ENCODE measurements at places on chromosomes 5 and 9.

DNA sequence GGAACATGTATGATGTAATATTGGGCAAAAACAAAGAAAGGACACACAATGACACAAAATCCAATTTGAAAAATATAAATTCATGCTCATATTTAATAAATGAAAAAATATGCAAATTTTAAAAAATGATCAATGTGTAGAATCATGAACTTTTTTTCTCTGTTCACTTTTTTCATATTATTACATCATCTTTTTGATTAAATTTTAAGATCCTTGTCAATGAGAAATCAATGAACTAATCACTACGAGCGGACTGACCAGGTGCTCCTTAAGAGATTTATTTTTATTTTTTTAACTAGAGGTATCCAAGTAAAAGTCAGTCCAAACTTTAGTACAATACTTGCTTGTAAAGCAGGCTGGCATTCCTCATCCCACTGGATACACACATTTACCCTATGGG is 174.1 kb downstream of the CDK5RAP2 start:
- no peak for DNase-seq

GRCh38 chr5:135600971-135601381 is 22.2 kb upstream of the CXCL14 start:
- DNase-seq = no peak

GRCh38 chr5:149400304-149400703 is 21.2 kb upstream of the IL17B start:
- no peak for DNase-seq

DNA sequence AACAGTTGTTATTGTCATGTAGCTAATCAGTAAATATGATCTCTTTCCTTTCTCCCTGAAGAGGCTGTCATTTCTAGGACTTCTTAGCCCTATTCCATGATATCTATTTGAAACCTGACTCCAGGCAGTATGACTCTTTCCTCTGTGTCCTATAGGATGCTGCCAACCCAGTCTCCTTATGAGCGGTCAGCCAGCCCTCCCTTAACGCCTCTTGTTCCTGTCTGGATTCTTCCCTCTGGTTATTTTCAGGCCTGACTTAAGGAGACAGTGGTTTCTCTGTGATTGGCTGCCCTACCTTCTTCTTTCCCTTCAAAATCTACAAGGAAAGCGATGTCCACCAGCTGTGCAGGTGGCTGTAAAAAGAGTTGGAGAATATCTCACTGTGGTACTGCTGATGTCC is 19.4 kb upstream of the C5orf63 start:
- DNase-seq = no peak

DNA sequence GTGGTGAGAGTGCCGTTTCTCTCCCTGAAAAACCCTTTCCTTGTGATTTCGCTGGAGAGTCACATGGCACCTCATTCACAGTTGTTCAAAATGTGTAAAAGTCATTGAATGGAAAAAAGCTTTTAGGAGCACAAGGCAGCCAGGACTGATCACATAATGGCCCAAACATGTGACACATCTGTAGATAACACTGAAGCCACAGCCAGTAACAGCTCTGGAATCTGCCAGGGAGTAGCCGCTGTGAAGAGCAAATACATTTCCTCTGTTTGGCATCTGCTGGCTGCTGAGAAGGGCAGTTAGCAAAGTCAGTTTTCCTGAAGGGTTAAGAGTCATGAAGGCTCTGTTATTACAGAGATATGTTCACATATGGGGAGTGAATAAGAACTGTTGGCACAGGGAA is 271.8 kb downstream of the NNT start:
- DNase-seq = no peak

- DNase-seq = no peak
Observed at GRCh38 chr5:175470781-175471180, 7.6 kb upstream of the SFXN1 start.

GRCh38 chr5:149666212-149666852 is 63.8 kb upstream of the PPARGC1B start:
- no peak for DNase-seq

DNA sequence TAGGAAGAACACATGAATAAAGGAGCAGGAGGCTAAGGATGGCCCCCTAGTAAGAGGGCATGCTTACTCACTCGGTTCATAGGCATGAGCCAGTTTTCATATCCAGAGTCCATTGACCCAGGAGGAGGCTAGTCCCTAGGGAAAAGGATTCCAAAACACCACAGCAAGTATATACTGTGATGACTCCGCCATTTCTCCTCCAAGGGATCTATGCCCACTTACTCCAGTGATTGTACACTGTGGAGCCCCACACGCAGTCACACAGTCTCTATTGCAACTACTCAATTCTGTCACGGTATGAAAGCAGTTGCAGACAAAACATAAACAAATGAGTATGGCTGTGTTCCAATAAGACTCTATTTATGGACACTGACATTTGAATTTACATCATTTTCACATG is 117.7 kb upstream of the ALDH1B1 start:
- DNase-seq = no peak

DNA sequence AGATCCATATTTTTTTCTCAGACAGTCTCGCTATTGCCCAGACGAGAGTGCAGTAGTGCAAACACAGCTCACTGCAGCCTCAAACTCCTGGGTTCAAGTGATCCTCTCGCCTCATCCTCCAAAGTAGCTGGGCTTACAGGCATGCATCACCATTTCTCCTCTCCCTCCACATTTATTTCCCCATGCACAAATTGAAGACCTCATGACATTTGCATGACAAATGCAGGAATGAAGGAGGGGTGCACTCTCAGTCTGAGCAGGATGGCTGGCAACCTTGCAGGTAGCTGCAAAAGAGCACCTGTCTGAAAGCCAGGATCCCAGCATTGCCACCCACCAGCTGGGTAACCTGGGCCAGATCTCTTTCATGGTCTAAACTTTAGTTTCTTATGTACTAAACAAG is 111.2 kb downstream of the SH3TC2 start:
- DNase-seq = no peak

DNA sequence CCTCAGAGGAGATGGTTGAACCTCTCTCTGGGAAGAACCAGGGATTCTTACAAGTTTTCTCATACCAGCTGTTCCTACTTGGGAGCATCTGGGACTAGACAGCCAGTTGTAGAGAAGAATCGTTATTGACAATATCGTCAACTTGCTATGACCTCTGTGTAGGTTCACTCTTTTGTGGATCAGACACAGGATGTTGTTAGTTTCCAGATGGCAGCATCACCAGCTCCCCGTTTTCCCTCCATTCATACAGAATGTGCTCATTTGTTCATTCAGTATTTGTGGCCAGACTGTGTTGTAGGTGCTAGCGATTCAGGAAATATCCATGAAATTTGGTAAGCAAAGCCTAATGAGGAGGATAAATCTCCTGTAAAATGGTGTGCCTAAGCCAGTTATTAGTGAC is 3.7 kb downstream of the PDE8B start:
- DNase-seq = no peak

GRCh38 chr5:152514827-152515397 is 109.8 kb upstream of the NMUR2 start:
- DNase-seq = no peak

- DNase-seq = no peak
Observed at GRCh38 chr9:112921549-112921948, 30.9 kb upstream of the SLC46A2 start.

GRCh38 chr5:148565148-148565547 is 89.2 kb downstream of the HTR4 start:
- no peak for DNase-seq

GRCh38 chr9:89006267-89006666 is 15.0 kb downstream of the S1PR3 start:
- no peak for DNase-seq

DNA sequence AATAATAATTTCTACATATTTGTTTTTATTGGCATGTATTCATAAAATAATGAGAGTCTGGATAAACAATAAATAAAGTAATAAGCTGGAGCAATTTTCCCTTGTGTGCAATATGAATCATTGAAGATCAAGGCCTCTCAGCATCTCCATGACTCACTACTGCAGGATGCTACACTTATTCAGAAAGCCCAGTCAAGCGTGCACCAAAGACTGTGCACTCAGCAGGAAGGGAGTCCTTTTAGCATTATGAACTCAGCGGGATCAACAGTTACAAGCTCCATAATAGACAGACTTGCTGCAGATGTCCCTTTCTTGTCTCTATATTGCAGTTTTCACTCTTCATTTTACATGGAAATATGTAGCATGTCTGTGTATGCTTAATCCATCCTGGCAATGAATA is 485.3 kb downstream of the CDH9 start:
- no peak for DNase-seq

DNA sequence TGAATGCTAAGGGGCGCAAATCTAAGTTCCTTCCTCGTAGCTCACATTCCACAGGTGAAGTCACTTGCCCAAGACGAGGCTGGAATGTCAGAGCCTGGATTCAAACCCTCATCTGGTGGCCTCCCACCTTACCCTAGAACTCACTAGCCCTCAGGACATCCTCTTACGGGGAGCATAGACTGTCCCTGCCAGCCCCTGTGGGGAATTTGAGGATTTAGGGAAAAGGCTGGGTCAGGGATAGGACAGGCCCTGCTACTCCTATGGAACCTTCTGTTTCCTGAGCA is 45.0 kb downstream of the IRF1 start:
- DNase-seq = no peak

DNA sequence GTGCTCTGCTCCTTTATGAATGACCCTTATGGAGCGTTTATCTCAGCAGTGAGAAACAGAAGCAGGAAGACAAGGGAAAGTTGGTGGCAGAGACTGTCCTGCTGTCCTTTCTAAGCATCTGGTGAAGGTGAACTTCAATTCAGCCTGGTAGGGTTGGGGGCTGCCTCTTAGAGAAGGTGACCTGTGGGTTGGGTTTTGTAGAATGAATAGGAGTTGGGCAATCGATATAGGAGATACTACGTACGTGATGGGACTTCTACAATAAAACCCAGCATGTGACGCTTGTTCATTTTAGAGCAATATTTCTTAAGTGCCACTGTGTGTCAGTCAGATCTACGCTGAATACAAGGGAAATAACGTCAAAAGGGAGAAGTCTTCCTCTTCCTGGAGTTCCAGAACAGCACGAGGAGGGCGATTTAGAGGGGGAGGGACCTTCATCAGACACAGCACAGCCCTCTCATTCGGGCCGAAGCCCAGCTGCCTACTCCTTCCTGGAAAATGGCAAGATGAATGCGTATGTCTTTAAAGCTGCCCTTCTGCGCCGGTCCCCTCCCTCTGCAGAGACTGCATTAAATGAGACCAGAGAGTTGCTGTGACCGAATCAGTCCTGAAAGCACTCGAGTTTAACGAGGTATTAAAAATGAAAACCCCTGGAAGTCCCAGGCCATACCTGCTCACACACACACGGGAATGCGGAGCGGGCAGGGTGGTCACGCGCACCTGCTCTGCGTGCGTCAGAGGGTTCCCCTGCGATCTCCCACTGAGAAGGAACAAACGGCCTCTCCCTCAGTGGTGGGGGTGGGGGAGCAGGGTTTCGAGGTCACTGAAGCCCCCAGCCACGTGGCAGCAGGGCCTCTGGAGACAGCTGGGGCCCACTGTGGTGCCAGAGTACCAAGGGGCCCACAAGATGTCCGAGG is 85.3 kb upstream of the SARDH start:
- no peak for DNase-seq

GRCh38 chr9:31302620-31303418 is 1081.6 kb upstream of the ACO1 start:
- DNase-seq = no peak

DNA sequence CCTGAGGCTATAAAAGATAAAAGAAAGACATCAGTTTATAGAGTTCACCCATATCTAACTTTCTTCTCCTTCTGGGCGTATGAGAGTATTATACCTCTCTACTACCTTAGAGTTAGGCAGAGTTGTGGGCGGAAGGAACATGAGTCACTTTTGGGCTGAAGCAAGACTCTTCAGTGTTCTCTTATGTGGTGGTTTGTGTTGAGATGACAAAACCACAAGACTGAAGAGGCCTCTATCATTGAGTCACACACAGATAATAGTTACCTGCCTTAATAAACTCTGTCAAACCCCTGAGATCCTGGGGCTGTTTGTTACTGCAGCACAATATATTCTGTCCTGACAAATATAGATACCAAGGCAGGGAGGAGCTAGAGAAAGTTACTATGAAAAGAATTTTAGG is 184.2 kb downstream of the EFNA5 start:
- DNase-seq = no peak

GRCh38 chr5:131264451-131265099 is 722 bp downstream of the CDC42SE2 start:
- DNase-seq = no peak

- no peak for DNase-seq
Observed at GRCh38 chr9:69303331-69303730, 21.7 kb upstream of the ENTREP1 start.

- DNase-seq = no peak
Observed at GRCh38 chr5:15692706-15693381, 192.9 kb downstream of the FBXL7 start.

DNA sequence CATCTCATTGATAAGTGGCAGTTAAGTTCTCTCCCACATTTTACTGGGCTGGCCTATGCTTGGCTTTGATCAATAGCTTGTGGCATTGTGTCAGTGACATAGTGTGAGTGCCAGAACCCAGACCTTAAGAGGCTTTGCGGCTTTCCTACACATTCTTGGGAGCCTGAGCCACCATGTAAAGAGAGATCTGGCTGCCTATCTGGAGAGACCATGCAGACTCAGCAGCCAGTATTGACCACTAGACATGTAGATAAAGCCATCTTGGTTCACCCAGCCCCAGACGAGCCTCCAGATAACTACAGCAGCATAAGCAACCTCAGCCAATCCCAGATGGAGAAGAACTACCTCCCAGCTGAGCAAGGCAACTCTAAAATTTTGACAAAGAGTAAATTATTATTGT is 28.6 kb downstream of the C9orf153 start:
- DNase-seq = no peak

- DNase-seq = no peak
Observed at GRCh38 chr5:20368571-20369517, 380.8 kb upstream of the CDH18 start.

DNA sequence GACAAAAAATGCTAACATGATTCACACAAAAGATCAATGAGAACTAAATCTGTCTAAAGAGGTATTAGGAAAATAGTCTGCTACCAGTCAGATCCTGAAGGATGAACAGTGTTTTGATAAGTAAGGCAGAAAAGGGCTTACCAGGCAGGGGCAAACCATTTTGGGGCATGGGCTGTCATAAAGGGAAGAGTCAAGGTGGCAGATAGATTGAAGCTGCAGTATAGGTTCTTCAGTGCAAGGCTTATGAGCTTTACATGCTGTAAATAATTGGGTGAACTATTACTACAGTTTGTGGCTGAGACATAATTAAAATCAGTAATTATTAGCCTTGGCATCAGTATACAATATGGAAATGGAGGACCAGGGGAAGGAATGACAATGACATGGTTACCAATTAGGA is 21.8 kb downstream of the CSNK1A1 start:
- no peak for DNase-seq

DNA sequence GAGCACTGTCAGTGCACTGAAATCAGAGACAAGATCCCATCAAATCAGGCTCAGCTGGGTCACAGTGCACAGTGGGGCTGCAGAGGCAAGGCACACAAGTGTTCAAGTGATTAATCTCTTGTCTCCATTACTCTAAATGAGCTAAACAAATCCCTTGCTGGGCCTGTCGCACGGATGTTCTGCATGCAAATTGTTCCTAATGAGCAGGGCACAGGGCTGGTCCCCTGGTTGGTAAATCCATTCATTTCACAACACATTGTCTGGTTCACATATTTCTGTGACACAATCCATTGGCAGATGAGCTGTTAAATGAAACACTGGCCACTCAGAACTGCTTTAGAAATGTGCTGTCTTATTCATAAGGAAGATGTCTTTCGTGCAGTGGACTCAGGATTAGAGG is 167.9 kb upstream of the BRINP1 start:
- DNase-seq = no peak

Data from stimulated activated CD8-positive, alpha-beta memory T cell treated with anti-CD3 and anti-CD28 coated beads, Interleukin-7, amount 100 ng/mL, for 24 hours (primary cell).